ENCODE measurements at places on chromosomes 16 and 17.

GRCh38 chr17:63171428-63172393, 205.7 kb downstream of the TANC2 start:
- no peak for DNase-seq

- DNase-seq = no peak
These were observed 24.7 kb downstream of the SSH2 start for GRCh38 chr17:29905086-29905878.

DNA sequence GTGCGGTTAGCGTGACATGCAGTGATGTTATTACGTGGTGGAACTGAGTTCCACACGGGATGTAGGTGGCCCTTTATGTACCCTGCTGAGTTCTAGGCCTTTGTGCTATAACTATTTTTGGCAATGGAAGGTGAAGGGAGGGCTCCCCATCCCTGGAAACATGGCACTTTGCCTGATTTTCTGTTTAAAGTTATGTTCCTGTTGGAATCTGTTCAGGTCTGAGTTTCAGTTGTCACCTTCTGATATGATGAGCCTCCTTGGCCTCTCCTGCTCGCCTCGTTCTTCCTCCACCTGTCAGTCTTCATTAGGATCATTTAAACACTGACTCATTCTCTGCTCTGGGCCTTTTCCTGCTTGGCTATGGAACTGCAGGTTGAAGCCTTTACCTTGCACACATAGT, 200.6 kb downstream of the FTO start:
- no peak for DNase-seq

GRCh38 chr17:80262291-80262690, 1.6 kb downstream of the RNF213 start:
- no peak for DNase-seq

DNA sequence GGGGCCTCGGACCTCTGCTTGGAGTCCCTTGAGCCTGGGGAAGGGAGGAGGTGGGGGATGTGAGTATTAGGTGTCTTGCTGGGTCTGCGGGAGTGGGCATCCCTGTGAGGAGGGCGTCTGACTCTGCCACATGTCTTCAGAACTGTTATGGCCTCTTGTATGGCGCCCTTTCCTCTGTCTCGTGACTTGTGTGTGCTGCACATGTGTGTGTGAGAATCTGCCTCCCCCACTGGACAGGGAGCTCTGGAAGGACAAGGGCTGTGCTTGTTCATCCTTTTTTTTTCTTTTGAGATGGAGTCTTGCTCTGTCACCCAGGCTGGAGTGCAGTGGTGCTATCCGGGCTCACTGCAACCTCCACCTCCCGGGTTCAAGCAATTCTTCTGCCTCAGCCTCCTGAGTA, 33.4 kb downstream of the ARHGAP23 start:
- no peak for DNase-seq

- no peak for DNase-seq
These were observed 7.3 kb downstream of the THRA start for GRCh38 chr17:40069751-40070708.

DNA sequence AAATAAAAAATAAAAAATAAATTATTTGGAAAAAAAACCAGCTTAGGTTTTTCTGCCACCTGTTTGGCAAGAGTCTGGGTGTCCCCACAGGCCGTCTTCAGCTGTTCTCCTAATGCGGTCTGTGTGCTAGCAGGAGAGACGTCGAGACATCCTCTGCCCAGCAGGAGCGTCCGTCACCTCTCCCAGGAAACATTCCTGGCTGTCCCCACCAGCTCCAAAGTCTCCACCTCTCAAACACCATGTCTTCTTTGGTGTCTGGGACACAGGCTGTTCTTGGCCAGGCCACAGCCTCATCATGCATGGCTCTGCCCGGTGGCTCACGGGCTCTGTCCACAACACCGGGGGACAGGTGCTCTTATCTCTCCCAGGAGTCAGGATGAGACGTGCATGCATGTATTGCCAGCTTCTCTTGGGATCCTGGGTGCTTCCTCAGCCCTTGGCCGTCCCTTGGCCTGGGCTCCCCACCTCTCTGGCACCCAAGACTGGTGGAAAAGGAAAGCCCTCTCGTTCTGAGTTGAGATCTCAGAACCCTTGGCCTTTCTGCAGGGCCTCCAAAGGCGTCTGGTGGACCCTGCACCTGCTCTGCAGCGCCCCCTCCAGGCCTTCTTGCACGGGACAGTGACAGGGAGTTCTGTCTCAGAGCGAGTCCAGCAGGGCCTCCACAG, 84.9 kb upstream of the CBX4 start:
- no peak for DNase-seq

DNA sequence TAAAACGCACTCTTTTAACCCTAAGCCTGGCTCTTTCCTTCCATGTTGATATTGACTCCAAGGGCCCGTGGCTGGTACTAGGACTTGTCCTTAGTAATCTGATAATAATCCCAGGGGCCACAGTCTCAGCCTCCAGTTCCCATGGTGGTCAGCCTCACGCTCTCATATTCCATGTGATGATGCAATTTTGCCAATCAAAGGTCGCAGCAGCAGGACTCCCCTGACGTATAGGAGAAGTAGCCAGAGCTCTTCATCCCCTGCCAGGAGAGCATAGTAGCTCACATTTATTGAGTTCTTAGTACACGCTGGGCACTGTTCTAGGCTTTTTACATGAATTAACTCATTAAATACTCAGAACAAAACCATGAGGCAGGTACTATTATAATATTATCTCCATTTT, 42.4 kb downstream of the CD300LF start:
- no peak for DNase-seq

DNA sequence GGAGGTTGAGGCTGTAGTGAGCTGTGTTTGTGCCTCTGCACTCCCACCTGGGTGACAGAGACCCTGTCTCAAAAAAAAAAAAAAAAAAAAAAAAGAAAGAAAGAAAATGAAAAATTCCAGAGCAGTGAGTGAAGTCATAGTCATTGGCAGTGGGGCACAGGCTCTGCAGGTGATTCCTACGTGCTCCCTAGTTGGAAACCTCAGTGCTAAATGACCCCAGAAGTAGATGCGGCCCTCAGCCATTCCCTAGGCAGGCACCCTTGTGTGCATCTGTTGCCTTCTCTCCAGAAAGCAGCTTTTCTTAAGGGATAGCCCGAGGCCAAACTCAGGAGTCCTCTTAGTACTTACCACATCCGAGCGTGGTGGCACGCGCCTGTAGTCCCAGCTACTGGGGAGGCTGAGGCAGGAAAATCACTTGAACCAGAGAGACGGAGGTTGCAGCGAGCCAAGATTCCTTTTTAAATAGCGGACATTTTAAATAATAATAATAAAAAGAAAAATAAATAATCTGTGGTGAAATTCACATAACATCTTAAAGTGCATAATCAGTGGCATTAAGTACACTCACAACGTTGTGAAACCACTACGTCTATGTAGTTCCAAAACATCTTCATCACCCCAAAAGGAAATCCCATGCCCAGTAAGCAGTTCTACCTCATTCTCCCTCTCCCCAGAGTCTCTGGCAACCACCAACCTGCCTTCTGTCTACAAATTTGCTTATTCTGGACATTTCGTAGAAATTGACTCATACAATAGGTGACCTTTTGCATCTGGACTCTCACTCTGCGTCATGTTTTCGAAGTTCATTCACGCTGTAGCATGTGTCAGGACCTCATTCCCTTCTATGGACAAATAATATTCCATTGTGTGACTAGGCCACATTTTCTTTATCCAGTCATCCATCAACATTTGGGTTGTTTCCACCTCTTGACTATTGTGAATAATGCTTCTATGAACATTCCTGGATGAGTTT, 12.5 kb upstream of the SPHK1 start:
- no peak for DNase-seq

GRCh38 chr16:49419862-49420261, 46.3 kb downstream of the C16orf78 start:
- DNase-seq = no peak

- no peak for DNase-seq
These were observed 561.6 kb upstream of the PSMD7 start for GRCh38 chr16:73735018-73735417.

- DNase-seq = no peak
These were observed 68.7 kb downstream of the IRX6 start for GRCh38 chr16:55392701-55393100.

- DNase-seq = no peak
These were observed 8.9 kb downstream of the ACOX1 start for GRCh38 chr17:75970011-75970523.

- DNase-seq = no peak
These were observed 174.3 kb upstream of the TNRC6C start for GRCh38 chr17:77783991-77784820.

DNA sequence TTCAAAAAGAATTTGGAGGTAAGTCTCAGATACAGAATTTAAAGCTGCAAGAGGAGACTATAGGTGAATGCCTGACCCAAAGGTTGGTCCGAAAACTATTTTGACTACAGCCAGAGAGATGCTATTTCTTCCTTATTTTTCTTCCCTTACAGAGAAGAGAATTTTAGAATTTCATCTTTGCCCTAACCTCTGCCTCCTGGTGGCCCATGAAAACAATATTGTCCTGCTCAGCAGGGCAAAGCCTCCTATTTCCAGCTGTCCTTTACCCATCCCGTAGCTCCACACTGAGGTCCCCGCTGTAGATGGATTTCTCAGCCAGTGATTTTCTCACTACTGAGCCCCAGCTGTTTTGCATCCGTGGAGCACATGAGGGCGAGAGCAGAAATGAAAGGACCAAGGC, 24.6 kb downstream of the HOXB1 start:
- DNase-seq = no peak

- DNase-seq = no peak
These were observed 2.7 kb upstream of the ZG16B start for GRCh38 chr16:2827374-2827791.

- DNase-seq = no peak
These were observed 55.0 kb downstream of the RNF213 start for GRCh38 chr17:80315517-80316182.

GRCh38 chr17:81517009-81517338, 4.4 kb upstream of the ACTG1 start:
- DNase-seq = no peak

- DNase-seq = no peak
These were observed 282.1 kb downstream of the HS3ST3B1 start for GRCh38 chr17:14582996-14583395.

DNA sequence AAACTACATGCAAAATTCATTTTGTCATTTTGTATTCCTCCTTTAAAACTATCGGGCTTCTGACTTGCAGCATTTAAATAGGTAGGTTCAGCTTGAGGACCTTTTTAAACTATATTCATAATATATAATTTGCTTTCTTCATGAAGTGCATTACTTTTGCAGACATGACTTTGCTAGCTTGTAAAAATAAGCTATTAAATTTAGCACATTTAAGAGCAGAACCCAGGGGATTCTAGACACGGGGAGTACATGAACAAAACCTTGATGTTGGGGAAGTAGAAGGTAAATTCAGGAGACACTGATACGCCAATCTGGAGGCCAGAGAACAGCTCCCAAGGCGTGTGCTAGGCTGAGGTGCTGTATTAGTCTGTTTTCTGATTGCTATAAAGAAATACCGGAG, 32.3 kb upstream of the NUDT7 start:
- DNase-seq = no peak

DNA sequence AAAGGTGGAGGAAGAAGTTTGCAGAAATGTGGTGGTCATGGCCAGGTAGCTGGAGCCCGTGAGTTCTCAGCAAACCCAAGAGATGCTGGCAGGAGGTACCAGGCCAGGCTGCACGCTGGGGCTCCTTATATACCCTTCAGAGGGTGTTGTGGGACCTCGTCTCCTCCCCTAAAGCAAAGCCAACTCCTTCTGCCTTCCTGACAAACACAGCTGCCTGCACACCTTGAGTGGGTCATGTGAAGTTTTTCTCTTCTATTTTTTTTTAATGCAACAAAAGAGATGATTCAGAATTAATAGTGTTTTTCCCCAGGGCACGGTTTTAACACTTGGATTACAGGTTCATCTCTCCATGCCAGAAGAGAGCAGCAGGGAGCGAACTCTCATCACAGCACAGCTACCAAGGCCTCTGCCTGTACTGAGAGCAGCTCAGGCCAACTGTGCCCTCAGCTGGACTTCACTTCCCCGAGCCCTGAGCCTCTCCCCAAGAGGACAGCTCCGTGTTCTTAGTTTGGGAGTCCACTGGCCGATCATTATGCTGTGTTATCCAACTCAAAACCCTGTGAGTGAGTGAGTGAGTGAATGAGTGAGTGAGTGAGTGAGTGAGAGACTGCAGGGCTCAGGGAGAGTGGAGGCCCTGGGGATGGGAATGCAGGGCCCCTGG, at the start of gene KRT15:
KRT15 (minus strand) TSS at position 102 of the 661 bp plus-strand sequence; CDS start at position 39, 63 bp downstream.
- no peak for DNase-seq

DNA sequence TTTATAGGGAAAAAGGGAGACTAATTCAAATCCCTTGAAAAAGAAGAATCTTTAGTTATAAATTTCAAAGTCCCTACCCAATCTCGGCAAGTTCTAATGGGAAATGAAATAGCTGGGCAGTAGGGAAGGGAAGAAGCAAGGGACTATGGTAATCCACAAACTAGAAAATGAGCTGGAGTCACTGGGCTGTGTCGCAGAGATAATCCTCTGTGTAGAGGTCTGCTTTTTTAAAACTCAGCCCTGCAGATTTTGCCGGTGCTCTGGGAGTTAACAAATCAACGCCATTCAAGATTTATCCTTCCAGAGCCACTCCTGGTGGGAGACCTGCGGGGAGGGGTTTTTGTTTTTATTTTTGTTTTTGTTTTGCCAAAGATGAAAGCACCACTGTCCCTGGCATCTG, 20.8 kb downstream of the SNX11 start:
- DNase-seq = no peak

- DNase-seq = no peak
These were observed 63.2 kb downstream of the ENGASE start for GRCh38 chr17:79137789-79138165.

DNA sequence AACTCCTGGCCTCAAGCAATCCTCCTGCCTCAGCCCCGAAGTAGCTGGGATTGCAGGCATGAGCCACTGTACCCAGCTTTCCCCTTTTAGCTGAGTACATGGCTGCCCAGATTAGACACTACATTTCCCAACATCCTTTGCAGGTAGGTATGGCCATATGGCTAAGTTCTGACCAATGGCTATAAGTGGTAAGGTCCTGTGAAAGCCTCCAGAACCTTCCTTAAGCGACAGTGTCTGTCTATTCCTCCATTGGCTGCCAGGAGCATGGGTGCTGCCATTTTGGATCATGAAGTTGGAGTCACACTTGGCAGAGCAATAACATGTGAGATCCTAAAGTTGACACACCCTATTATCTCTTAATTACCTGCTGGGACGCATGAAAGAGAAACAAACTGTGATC, 24.4 kb upstream of the CRHR1 start:
- no peak for DNase-seq

DNA sequence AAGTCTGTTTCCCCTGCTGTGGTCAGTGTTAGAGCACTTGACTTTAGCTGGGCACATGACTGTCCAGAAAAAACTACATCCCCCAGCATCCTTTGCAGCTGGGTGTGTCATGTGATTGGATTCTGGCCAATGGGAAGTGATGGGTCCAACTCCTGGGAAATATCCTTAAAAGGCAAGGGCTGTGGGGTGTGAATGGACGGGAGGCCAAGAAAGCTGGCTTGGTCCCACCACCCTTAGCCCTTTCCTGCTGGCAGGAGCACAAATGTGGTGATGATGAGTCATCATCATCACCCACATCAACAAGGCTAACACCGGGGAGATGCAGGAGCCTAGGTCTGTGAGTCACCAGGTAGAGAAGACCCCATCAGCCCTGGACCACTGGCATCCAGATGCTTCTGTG, 341.7 kb downstream of the C16orf95 start:
- no peak for DNase-seq

GRCh38 chr17:34107019-34107418, 148.1 kb upstream of the CCL2 start:
- no peak for DNase-seq

GRCh38 chr17:72705905-72706395, 386.5 kb downstream of the SLC39A11 start:
- no peak for DNase-seq

GRCh38 chr17:17181666-17182597, 24.2 kb downstream of the PLD6 start:
- DNase-seq = no peak
